Stimulated activated CD8-positive, alpha-beta memory T cell treated with anti-CD3 and anti-CD28 coated beads, Interleukin-4, amount 100 ng/mL, for 4 hours (primary cell): ENCODE measurements at places on chromosomes 16 and 17.
A peak's percentile ranks its signal among the peaks of the same experiment; 100 is the strongest.

DNA sequence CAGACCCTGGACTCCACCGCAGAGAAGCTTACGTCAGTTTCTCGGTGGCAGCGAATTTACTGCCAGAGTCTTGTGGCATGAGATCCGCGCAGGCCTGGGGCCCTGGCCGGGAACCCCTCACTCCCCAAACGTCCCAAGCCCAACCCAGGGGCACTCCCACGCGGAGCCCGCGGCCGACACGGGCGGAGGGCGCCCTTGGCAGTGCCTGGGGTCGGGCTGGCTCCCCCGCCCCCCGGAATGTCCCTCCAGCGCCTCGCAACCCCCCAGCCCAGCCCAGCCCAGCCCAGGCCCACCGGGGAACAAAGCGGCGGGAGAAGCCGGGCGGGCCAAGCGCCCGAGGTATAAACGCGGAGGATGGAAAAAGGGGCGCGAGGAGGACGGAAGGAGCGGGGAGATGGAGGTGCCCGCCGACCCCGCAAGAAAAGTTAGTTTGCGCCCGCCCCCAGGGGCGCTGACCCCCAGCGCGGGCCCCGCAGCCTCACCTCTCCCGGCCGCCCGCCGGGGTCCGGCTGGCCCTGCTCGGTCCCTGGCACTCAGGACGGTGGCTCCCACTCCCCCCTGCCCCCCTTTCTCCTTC is 330 bp downstream of the CASKIN2 start:
- no peak for DNase-seq

DNA sequence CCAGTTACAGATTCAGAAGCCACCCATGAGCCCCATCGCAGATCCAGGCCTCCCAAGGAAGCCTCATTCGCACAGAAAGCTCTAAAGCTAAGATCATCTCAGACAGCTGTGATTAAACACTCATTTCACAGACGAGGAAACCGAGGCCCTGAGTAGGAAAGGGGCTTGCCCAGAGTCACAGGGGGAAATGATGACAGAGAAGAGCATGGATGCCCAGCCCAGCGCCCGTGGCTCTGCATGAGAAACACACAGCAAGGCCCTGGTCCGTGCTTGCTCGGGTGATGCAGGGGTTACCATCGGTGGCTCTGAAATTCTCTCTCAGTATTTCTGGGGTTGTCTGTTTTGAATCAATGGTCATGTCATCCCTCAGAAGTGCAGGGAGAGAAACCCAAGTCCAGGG is 109.6 kb downstream of the C16orf78 start:
- no peak for DNase-seq

- DNase-seq = no peak
These were observed 13.4 kb upstream of the TMEM170A start for GRCh38 chr16:75477680-75478473.

- DNase-seq = no peak
These were observed 17.7 kb downstream of the NCBP3 start for GRCh38 chr17:3828151-3828851.

DNA sequence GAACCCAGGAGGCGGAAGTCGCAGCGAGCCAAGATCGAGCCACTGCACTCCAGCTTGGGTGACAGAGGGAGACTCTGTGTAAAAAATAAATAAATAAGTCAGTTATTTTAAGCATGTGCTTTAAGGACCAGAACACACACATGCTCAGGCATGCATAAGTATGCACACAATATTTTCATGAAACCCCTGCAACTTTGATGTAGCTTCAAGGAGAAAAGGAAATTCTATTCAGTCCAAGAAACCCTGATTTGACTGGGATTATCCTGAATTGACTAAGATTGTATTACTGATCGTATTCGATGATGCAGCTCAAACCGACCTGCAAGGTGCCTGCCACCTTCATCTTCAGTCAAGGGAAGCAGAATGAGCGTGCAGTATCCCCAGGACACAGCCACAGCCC is 841 bp downstream of the TEKT5 start:
- DNase-seq = no peak

GRCh38 chr17:418421-418751 is 65.8 kb upstream of the RPH3AL start:
- peak; percentile 20 for DNase-seq

DNA sequence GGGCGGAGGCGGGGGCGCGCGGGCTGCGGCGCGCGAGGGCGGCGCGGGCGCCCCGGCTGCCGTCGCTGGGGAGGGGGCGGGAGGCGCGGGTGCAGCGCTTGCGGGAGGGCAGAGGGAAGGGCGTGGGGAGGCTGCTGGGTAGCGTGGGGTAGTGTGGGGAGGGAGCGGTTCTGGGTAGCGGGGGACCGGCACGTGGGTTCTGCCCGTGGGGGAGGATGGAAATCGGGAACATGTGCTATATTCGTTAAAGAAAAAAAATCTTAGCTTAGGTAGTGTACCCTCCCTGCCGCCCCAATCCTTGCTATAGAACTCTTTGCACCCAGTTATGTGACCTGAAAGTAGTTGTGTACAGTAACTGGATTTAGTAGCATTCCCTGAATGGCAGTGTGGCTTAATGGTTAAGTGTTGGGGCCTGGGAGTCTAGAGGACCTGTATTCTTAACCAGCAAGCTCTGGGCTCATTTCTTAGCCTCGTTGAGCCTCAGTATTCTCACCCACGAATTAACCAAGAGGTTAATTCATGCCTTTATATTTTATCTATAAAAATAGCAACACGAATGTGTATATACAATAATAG is 646 bp downstream of the RABEP1 start:
- DNase-seq = peak; percentile 35

- DNase-seq = no peak
These were observed 213.3 kb upstream of the HS3ST4 start for GRCh38 chr16:25478476-25478875.

- no peak for DNase-seq
These were observed 8.5 kb downstream of the SSTR5 start for GRCh38 chr16:1080801-1081733.
